ENCODE measurements at places on chromosomes 7 and 10.

- no peak for DNase-seq
These were observed 39.4 kb upstream of the DLX5 start for GRCh38 chr7:97064020-97064419.

GRCh38 chr7:158657189-158657746 is 47.3 kb downstream of the NCAPG2 start:
- DNase-seq = no peak

DNA sequence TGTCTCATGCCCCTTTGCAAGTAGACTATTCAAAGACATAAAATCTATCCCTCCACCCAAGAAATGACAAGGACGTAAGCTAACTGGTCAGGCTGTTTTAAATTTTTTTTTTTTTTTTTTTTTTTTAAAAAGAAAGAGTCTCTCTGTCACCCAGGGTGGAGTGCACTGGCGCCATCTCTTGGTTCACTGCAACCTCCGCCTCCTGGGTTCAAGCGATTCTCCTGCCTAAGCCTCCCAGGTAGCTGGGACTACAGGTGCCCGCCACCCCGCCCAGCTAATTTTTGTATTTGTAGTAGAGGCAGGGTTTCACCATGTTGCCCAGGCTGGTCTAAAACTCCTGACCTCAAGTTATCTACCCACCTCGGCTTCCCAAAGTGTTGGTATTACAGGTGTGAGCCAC is 11.2 kb downstream of the TRA2A start:
- DNase-seq = no peak

- DNase-seq = no peak
These were observed 59.8 kb downstream of the CSGALNACT2 start for GRCh38 chr10:43197834-43198681.

GRCh38 chr7:2237109-2237602 is 4.4 kb upstream of the MAD1L1 start:
- DNase-seq = no peak

GRCh38 chr7:96401200-96401599 is 79.3 kb upstream of the SLC25A13 start:
- no peak for DNase-seq

GRCh38 chr10:19745672-19746071 is 70.6 kb upstream of the PLXDC2 start:
- no peak for DNase-seq

DNA sequence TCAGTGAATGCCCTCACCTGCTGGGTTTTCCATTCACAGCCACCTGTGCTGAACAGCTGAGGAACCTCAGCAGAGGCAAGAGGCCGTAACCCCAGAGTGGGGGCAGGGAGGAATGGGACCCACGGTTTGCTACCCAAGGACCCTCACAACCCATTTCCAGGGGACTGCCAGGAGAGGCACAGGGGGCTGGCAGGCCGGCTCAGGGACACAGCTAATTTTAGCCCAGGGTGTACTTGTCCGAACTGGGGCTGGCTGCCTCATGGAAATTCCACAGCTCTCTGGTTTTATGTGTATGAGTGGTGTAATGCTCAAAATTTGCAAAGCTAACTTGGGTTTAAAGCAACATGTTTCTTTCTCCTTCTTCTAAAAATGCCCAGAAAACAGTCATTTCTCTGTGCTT is 42.2 kb downstream of the MINDY4 start:
- DNase-seq = no peak

- DNase-seq = no peak
These were observed 116.3 kb downstream of the MLLT10 start for GRCh38 chr10:21650353-21650752.

GRCh38 chr10:22479419-22479818 is 134.1 kb downstream of the SPAG6 start:
- no peak for DNase-seq

DNA sequence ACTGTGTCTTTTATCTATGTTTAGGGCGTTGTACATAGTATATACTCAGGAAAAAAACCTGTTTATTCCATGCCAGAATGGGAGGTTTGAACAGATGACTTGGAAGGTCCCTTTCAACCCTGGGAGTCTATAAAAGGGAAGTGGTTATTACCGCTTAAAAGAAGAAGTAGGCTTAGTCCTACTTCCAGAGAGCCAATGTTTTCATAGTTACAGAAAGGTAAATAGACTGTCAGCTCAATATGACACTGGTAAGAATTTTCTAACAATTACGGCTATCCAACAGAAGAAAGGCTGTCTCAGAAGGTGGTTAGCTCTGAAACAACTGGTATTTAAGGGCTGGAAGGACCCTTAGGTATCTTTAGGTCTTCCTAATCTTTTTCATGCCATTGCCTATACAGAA is 1.1 kb upstream of the TFAM start:
- no peak for DNase-seq

- no peak for DNase-seq
These were observed 43.8 kb downstream of the EXOC6 start for GRCh38 chr10:92891885-92892690.

GRCh38 chr10:123997486-123998196 is 95.8 kb downstream of the CHST15 start:
- DNase-seq = no peak

GRCh38 chr10:119501690-119502089 is 40.8 kb downstream of the RGS10 start:
- no peak for DNase-seq

- DNase-seq = no peak
These were observed 187.0 kb upstream of the CCDC6 start for GRCh38 chr10:60093317-60093716.

DNA sequence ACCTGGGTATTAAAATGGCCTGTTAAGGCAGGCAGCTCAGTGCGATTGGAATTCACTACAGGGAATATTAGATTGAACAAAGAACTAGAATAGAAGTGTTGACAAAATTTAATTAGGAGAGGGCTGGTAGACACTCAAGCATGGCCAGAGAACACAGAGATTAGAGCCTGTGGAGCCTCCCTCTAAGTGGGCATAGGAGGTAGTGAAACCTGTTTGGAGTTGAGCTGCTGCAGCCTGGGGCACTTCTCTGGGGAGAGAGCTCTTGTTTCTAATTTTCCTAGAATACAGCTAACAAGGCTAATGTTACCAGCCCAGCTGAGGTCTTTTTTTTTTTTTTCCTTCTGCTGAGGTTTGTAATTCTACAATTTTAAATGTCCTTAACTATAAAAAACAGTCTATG is 46.4 kb downstream of the TMEM168 start:
- no peak for DNase-seq

- DNase-seq = peak; percentile 59
These were observed 513 bp downstream of the HOXA7 start for GRCh38 chr7:27155816-27156507.

GRCh38 chr7:39950473-39951225 is 593 bp downstream of the CDK13 start:
- peak; percentile 54 for DNase-seq

DNA sequence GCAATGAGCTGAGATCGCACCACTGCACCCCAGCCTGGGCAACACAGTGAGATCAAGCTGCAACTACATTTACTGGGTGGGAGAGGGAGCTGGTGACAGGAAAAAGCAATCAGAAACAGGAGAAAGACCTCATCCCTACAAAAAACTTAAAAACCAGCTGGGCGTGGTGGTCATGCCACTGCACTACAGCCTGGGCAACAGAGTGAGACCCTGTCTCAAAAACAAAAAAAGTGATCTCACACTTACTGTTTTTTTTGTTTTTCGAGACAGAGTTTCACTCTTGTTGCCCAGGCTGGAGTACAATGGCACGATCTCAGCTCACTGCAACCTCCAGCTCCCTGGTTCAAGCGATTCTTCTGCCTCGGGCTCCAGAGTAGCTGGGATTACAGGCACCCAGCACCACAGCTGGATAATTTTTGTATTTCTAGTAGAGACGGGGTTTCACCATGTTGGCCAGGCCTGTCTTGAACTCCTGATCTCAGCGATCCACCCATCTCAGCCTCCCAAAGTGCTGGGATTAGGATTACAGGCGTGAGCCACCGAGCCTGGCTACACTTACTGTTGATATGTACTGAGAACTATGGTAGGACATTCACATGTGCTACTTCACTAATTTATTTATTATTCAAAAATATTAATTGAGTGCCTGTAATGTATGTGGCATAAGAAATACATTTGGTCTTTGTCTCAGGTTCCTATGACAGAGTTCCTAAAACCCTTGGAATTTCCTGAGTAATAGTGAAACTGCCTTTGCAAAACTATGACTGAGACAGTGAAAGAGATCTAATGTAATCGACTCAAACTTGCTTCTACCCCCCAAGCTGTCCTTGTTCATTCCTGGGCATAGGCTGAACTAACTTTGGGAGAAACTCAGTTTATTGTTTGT is 27.7 kb upstream of the NRBF2 start:
- DNase-seq = no peak
